ENCODE measurements at places on chromosomes 1 and 21.

- DNase-seq, result no peak
Measured at GRCh38 chr1:43548285-43549271, 17.9 kb downstream of the PTPRF start.

- no peak for DNase-seq
Measured at GRCh38 chr1:69305621-69306020, 262.1 kb upstream of the LRRC7 start.

GRCh38 chr1:43541721-43542401 lies 11.2 kb downstream of the PTPRF start:
- DNase-seq, result no peak

- DNase-seq, result no peak
Measured at GRCh38 chr1:175132436-175132835, 60.1 kb downstream of the KIAA0040 start.

DNA sequence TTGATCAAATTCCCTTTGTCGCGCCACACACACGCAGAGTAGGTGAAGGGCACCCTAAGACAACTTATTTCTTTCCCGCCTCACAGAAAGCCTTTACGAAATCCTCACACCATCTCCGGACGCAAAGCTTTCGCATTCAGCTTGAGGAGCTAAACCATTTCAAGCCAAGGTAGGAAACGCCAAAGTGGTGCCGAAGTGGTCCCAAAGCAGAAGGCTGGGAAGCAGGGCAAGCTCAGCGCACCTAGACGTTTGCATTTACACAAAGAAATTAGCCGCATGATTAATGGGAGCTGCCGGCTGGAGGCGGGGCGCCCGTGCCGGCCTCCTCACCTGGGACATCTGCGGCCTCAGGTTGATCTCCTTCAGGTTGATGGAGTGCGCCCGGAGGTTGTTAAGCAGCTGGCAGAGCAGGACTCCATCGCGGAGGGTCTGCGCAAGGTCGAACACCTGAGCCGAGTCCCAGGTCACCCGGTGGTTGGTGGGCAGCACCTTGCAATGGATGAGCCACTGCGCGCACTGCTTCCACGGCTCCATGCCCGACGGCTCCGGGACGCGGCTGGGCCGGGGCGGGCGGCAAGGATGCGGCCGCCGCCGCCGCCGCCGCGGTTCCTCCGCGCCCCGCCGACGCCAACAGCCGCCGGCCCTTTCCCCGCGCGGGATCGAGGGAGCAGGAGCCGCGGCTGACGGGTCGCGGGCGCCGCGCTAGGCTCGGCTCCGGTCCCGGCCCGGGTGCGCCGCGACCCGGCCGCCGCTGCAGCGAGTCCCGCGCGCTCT lies 457 bp downstream of the VAV3 start:
- DNase-seq, result no peak

DNA sequence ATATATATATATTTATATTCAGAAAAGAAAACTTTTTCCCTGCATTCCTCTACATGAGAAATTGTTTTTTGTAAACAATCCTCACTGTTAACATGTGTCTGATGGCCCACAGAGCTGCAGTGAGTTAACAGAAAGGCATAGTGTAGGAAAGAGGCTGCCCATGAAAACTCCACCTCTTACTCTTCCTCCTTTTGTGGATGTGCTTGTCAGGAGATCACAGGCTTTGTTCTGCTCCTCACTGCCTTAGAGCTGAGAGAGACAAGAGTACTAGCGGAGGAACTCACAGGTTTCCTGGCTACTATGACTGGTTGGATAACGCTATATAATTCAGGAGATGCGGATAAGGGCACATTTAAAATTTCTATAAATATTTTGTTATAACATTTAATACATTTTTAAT lies 200.6 kb downstream of the BRINP3 start:
- DNase-seq, result no peak

DNA sequence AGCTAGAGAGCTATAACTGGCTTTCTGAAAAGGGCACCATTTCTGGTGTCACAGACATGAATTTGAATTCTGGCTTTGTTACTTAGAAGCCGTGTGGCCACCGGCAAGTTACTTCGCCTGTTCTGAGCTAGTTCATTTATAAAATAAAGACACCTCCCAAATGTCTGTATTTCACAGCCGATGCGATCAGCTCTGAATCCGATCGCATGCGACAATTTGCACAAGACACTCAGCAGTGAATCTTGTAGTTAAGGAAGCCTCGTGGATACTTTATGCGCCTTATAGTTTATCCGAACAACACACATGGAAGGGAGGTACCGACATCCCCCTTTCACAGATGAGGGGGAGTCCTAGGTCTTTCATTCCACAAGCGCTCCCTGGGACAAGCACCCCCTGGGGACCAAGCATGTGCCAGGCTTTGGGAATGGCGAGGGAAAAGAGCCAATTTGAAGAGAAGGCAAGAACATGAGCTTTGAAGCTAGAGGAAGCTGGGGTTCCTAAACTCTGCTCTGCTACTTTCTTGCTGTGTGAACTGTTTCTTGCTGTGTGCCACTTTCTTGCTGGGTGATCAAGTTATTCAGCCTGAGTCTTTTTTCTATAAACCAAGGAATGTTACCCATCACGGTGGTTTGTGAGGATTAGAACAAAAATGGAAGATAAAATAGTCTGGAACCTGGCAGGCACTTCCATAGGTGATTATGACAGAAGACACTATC lies 3.9 kb downstream of the ID3 start:
- DNase-seq, result no peak

DNA sequence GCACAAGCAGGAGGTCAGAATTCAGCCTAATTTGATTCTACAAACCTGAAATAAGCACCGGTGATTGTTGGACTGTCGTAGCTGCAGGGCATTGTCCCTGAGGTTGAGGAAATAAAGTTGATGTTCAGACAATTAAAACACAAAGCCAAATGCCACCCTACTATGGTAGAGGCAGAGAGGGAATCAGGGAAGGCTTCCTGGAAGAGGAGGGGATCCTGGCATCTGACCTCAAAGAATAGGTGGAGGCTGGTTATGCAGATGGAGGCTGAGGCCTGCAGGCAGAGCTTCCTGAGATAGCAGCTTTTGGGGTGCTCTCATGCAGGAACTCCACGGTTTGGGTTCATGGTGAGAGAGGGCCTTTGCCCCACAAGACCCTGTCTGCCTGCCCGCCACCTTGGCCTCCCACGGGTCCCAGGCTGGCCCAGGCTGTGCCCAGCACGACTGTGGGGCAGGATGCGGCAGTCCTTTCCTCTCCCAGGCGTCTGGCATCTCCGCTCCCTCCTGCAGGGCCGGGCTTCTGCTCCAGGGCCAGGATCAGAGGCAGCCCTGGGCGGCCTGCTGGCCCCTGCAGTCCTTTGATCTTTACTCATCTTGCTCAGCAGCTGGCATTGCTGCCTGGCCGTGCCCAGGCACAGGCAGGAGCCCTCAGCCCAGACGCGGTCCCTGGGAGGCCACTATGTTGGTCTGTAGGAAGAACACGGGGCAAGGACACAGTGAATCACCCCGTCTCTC lies 134.1 kb upstream of the VAMP3 start:
- no peak for DNase-seq

- DNase-seq, result no peak
Measured at GRCh38 chr1:209549443-209550205, 33.9 kb upstream of the CAMK1G start.
